DND-41 (cell line): ENCODE measurements at places on chromosomes 13 and 19.

DNA sequence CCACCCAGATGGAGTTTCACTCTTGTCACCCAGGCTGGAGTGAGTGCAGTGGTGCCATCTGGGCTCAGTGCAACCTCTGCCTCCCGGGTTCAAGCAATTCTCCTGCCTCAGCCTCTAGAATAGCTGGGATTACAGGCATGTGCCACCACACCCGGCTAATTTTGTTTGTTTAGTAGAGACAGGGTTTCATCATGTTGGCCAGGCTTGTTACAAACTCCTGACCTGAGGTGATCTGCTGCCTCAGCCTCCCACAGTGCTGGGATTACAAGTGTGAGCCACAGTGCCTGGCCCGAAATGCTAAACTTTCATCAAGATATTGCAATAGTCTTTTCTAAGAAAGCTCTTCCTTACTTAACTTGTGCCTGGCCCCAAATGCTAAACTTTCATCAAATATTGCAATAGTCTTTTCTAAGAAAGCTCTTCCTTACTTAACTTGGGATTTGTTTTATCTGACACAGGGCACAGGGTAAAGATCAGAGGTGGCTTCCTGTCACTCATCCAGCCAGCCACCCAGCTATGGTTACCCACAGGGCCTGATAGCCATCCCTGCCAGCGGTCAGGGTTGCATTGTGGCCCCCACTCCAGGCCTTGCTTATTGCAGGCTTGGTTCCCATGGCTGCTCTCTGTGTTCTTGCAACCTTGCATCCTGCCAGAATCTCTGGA, 352.3 kb upstream of the TMTC4 start:
- no peaks in the 10 kb centered on the region for H3K27me3 ChIP-seq
- no peak overlapping the region for H3K27ac ChIP-seq
- H3K4me1 ChIP-seq, result no peaks in the 10 kb centered on the region
- no peaks in the 10 kb centered on the region for H3K36me3 ChIP-seq
- no peak for DNase-seq

- no peak overlapping the region for H3K27ac ChIP-seq
- no peak for DNase-seq
- no peaks in the 10 kb centered on the region for H3K4me1 ChIP-seq
- H3K27me3 ChIP-seq, result no peaks in the 10 kb centered on the region
- H3K4me3 ChIP-seq, result no peak overlapping the region
Measured at GRCh38 chr13:111845621-111846351, 221.2 kb upstream of the SOX1 start.

- H3K4me1 ChIP-seq, result no peaks in the 10 kb centered on the region
- DNase-seq, result no peak
- no peak overlapping the region for H3K27ac ChIP-seq
- no peaks in the 10 kb centered on the region for H3K36me3 ChIP-seq
- H3K27me3 ChIP-seq, result peaks cover 21% of the 10 kb centered on the region
Measured at GRCh38 chr13:29936051-29936813, 85.8 kb upstream of the UBL3 start.

DNA sequence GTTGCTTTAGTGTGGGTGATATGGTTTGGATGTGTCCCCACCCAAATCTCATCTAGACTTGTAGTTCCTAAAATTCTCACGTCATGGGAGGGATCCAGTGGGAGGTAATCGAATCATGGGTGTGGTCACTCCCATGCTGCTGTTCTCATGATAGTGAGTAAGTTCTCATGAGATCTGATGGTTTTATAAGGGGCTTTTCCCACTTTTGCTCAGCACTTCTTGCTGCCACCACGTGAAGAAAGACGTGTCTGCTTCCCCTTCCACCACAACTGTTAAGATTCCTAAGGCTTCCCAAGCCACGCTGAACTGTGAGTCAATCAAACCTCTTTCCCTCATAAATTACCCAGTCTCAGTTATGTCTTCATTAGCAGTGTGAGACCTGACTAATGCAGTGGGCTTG, 26.0 kb downstream of the OR10H4 start:
- no peak for DNase-seq
- no peaks in the 10 kb centered on the region for H3K27me3 ChIP-seq
- H3K27ac ChIP-seq, result no peak overlapping the region
- H3K4me3 ChIP-seq, result no peak overlapping the region
- no peaks in the 10 kb centered on the region for H3K4me1 ChIP-seq
- H3K36me3 ChIP-seq, result no peaks in the 10 kb centered on the region

GRCh38 chr13:24124789-24125476, 35.6 kb upstream of the SPATA13 start:
- no peak overlapping the region for H3K27ac ChIP-seq
- no peak overlapping the region for H3K4me3 ChIP-seq
- H3K36me3 ChIP-seq, result no peaks in the 10 kb centered on the region
- no peaks in the 10 kb centered on the region for H3K4me1 ChIP-seq
- peaks cover 12% of the 10 kb centered on the region for H3K27me3 ChIP-seq

DNA sequence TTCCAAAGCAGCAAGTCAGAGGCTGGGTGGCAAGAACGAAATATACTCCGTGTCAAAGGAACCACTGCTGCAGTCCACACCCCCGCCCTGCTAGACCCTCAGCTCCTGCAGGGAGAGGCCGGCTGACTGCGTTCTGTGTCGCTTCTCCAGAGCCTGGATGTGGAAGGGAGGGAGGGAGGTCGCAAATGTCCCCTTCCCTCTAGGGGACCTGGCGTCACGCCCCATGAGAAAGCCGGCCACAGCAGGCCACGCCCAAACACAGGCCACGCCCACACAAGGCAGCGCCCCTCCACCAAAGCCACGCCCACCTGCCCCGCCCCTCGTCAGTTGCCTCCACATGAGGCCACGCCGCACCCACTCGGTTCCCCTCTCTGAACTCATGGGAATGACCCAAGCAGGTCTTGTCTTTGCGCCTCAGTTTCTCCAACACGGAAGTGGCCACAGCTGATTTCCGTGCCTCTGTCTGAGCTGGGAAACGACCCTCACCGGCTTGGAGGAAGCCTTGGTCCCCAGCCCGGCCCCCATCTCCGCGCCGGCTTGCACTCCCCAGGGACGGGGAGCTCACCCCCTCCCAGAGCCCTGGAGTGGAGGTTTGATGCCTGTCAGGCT, 38.4 kb upstream of the TCF3 start:
- H3K36me3 ChIP-seq, result no peaks in the 10 kb centered on the region
- 0 out of 2 replicates have a peak, but pooled peaks cover 4% of the 10 kb centered on the region for H3K4me1 ChIP-seq
- H3K27ac ChIP-seq, result no peak overlapping the region
- H3K27me3 ChIP-seq, result no peaks in the 10 kb centered on the region
- H3K4me3 ChIP-seq, result no peak overlapping the region
- DNase-seq, result peak; percentile 69

- no peaks in the 10 kb centered on the region for H3K27me3 ChIP-seq
- no peak overlapping the region for H3K27ac ChIP-seq
- H3K4me1 ChIP-seq, result no peaks in the 10 kb centered on the region
- DNase-seq, result no peak
- peaks cover 89% of the 10 kb centered on the region for H3K36me3 ChIP-seq
Measured at GRCh38 chr13:102651892-102652291, 43.0 kb downstream of the METTL21C start.

GRCh38 chr19:57935731-57936130, 529 bp upstream of the ZNF418 start:
- H3K4me1 ChIP-seq, result no peaks in the 10 kb centered on the region
- no peak for DNase-seq
- no peak overlapping the region for H3K4me3 ChIP-seq

- H3K27me3 ChIP-seq, result no peaks in the 10 kb centered on the region
- no peaks in the 10 kb centered on the region for H3K36me3 ChIP-seq
- peaks cover 31% of the 10 kb centered on the region for H3K4me1 ChIP-seq
Measured at GRCh38 chr19:40091205-40092129, 724 bp upstream of the ZNF780A start.

GRCh38 chr13:111575719-111576118, 255.3 kb downstream of the TEX29 start:
- no peak overlapping the region for H3K4me3 ChIP-seq
- no peak for DNase-seq
- H3K36me3 ChIP-seq, result no peaks in the 10 kb centered on the region
- no peaks in the 10 kb centered on the region for H3K27me3 ChIP-seq
- H3K27ac ChIP-seq, result no peak overlapping the region

GRCh38 chr13:93225610-93226009, 997 bp upstream of the GPC6 start:
- no peaks in the 10 kb centered on the region for H3K36me3 ChIP-seq
- no peaks in the 10 kb centered on the region for H3K4me1 ChIP-seq
- no peaks in the 10 kb centered on the region for H3K27me3 ChIP-seq
- DNase-seq, result no peak
- H3K4me3 ChIP-seq, result no peak overlapping the region
- H3K27ac ChIP-seq, result no peak overlapping the region

GRCh38 chr19:53960187-53960586, 2.5 kb upstream of the CACNG8 start:
- H3K27ac ChIP-seq, result no peak overlapping the region
- H3K36me3 ChIP-seq, result no peaks in the 10 kb centered on the region
- H3K27me3 ChIP-seq, result no peaks in the 10 kb centered on the region
- no peak for DNase-seq
- H3K4me3 ChIP-seq, result no peak overlapping the region
- no peaks in the 10 kb centered on the region for H3K4me1 ChIP-seq
